ENCODE measurements at places on chromosomes 12 and 14.

GRCh38 chr12:72869024-72869423, 596.9 kb downstream of the TRHDE start:
- no peak for DNase-seq

GRCh38 chr14:102980409-102980810, 57.9 kb downstream of the AMN start:
- no peak for DNase-seq

DNA sequence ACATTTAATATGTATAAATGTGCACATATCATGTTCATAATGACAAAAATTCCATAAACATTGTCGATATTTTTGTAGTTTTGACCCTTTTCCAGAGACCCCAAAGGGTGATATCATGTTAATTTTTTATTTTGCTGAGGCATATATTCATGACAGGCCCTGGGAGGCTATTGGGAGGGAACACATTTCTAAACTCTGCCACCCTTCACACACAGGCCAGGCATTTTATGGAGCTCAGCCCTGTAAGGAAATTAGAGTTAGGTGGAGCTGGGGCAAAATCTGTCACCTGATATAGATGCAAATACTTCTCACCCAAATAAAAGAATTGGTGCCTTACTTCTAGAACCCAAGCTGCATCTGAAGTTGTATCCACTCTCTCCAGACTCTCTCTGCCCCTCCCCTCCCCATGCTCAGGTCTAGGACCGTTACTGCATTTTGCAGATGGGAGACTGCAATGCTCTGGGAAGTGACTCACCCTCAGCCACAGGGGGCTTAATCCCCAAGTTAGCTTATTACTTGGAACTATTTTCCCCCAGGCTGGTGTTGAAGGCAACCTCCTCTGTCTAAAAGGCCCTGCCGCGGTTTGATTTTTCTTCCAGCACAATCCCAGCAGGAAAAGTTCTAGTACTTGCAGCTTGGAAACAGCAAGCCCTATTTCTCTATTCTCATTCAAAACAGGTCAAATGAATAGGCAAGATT, 238.9 kb downstream of the EMP1 start:
- DNase-seq: peak; percentile 41

- no peak for DNase-seq
These were observed 139.7 kb upstream of the RASSF8 start for GRCh38 chr12:25818596-25819390.

Measured in RPMI7951 (cell line).